ENCODE measurements at places on chromosomes 6 and 20. TPM values are rescaled to one million over a fixed set of nuclear protein-coding genes. Genes with fewer than 3 reads are reported as not detected.

- no peak for DNase-seq
Measured at GRCh38 chr6:3796719-3797041, 45.2 kb upstream of the PXDC1 start.

GRCh38 chr20:33211817-33212424 is 5.2 kb upstream of the BPIFA3 start:
- DNase-seq, result no peak

DNA sequence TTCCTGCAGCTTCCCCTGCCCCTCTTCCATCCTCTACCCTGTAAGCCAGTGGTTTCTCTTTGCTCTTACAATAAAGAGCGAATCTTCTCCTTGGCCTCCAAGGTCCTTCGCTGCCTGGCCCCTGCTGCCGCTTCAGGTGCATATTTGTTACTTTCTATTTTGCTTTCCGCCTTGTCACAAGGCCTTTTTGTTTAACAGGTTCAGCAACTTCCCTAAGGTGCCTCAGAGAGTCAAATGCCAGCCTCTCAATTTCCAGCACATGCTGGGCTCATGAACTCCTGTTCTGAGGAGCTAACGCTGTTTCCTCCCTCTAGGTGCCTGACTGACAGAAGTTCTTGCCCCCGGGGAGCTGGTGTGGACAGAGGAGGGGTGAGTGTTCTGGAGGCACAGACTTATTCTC is 42.4 kb upstream of the EPB41L1 start:
- no peak for DNase-seq

DNA sequence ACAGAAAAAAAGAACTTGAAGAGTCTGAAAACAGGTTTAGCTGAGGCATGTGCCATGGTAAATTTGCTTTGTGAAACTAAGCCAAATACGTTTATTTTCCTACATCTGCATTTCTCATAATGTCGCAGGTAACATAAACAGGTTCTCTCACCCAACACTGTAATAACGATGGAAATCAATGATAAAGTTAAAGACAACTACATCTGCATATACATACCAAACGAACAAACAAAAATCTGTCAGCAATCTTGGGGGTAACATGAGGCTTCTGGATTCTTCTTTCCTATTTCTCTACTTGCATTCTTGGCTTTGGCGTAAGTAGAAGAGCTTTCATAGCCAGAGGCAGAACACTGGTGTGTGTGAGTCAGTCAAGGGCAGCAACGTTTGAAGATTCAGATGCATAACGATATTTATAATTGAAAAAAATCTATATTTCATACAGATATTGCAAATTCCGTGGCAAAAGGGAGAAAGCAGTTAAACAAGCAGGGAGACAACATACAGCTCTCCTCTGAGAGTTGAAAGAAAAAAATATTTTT is 195.1 kb downstream of the EDN1 start:
- DNase-seq, result no peak

- no peak for DNase-seq
Measured at GRCh38 chr6:11486959-11487358, 50.6 kb upstream of the TMEM170B start.

DNA sequence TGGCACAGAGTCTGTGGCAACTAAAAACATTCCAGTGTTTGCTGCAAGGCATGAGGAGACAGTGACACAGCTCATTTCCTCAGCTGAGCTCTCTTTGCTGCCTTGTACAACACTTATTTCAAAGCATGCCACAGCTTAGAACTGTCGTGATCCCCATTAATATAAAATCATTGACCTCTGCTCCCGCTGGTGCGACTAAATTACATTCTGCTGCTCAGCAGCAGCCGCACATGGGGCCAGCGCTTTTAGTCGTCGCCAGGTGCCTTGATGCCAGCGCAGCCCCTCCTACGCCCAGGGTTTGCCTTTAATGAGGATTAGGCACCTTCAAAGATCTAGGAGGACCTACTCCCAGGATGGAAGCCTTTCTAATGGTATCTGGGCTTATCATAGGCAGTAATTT is 717.9 kb upstream of the POU3F2 start:
- DNase-seq, result no peak

GRCh38 chr20:53974785-53975555 is 95.4 kb downstream of the BCAS1 start:
- DNase-seq, result no peak

DNA sequence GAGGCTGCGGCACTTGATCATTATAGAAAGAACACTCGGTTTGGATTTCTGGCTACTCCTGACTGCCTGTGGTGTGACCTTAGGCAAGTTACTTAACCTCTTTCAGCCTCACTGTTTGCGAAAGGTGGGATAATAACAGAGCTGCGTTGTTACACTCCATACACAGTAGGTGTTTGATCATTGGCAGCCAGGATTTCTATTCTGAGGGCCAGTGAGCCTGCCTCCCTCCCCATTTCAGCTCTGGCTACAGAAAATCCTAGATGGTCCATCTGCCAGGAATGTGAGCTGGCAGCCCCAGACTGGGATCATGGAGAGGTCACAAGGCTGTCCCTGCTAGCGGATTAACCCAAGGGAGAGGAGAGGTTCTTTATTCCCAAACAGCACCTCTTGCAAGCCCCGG is 2.7 kb downstream of the KCNB1 start:
- no peak for DNase-seq

GRCh38 chr20:13412806-13413445 is 191.9 kb downstream of the ISM1 start:
- DNase-seq, result no peak

- no peak for DNase-seq
Measured at GRCh38 chr20:56945057-56945456, 316.0 kb downstream of the TFAP2C start.

GRCh38 chr6:55833284-55833683 is 42.1 kb downstream of the BMP5 start:
- no peak for DNase-seq

- no peak for DNase-seq
Measured at GRCh38 chr20:19835533-19836222, 77.6 kb downstream of the RIN2 start.

GRCh38 chr6:145506565-145506964 is 228.8 kb downstream of the EPM2A start:
- no peak for DNase-seq

- no peak for DNase-seq
Measured at GRCh38 chr6:393391-394221, 2.1 kb downstream of the IRF4 start.

GRCh38 chr6:24692003-24692402 is 25.1 kb downstream of the ACOT13 start:
- no peak for DNase-seq

DNA sequence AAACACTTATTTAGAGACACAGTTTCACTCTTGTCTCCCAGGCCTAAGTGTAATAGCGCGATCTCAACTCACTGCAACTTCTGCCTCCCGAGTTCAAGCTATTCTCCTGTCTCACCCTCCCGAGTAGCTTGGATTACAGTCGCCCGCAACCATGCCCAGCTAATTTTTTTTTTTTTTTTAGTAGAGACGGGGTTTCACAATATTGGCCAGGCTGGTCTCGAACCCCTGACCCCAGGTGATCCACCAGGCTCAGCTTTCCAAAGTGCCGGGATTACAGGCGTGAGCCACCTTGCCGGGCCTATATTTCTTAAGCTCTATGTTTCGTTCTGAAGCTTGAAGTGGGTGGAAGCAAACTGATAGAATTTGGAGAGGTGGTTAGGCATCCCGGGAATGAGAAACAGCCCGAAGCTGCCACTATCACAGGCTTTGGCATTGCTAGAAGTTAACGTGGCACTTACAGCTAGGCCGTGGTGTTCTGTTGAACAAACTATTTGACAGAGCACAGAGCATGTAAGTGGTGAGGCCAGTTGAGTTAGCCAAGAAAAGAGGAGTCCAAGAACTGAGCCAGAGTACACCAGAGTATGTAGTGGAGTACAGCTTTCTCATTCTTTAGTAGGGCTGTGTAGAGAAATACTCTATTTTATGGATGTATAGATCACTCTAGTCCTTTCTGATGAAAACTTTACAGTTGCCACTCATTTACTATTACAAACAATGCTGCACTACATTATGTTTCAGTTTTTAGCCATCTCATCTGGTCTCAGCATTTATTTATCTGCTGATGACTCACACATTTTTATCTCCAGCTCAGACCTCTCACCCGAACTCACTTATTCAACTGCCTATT is 62.0 kb upstream of the HFE start:
- DNase-seq, result no peak

DNA sequence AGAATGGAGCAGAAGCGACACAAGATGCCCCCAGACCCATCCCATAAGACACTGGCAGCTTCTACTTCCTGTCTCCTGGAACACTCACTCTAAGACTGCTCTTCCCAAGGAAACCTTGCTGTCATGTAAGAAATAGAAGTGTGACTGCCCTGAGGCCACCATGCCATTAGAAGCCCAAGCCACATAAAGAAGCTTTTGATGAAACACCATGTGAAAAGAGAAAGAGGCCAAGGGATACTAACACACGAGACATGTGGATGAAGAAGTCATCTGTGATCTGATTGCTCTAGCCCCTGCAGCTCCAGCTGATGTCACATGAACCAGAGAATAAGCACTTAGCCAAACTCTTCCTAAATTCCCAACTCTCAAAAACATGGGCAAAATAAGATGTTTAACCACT is 117.9 kb upstream of the PCSK2 start:
- DNase-seq, result no peak

DNA sequence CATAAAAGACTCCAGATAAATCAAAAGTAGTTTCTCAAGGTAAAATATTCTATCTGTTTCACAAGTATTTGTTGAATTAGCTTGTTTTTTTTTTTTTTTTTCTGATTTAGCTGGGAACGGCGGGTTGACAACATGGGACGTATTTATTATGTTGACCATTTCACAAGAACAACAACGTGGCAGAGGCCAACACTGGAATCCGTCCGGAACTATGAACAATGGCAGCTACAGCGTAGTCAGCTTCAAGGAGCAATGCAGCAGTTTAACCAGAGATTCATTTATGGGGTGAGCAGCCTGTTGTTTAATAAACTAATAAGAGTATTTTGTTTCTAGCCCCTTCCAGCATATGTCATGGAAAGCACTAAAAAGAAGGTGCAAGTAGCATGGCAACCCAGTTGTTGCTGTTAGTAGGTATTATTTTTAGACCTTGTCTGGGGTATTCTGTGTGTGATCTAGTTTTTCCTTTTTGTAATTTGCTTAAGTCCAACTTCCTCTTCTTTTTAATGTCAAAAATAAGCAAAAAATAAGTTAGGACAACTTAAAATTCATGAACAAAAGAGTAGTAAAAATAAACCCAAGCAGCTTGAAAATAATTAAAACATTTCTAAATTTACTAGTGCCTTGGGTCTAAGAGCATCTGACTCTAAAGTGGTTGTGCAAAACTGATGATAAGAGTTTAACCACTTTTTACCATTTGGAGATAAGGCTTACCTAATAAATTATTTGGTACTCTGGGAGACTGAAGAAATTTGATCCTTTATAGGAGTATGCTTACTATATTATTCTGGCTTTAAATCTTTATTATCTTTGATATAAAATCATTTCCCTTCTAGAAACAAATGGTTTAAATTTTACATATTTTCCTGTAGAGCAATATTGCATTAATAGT is 70.8 kb upstream of the DYNLRB1 start:
- no peak for DNase-seq

- no peak for DNase-seq
Measured at GRCh38 chr20:20869161-20869775, 156.8 kb upstream of the RALGAPA2 start.

DNA sequence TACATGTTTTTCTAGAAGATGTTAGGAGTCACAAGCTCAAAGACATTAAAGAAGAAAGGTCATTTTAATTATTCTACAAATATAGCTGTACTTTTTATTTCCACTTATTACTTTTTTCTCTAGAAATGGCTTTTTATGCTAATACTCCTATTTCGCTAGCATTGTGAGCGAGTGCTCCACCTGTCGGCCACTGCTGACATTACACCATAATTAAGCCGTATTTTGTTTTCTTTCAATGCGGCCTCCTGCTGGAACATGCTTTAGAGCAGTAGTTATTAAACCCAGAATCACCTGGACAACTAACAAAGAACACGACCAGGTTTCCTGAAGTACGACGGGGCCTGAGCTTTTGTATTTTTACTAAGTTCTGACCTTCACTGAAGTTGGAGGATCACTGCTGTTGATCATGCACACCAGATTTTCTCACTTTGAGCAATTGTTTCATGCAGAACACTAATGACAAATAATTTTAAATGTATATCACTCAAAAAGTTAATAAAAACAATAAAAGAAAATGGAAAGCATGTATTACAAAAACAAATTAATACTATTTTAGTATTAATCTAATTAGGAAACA is 74.1 kb upstream of the PAK5 start:
- no peak for DNase-seq

DNA sequence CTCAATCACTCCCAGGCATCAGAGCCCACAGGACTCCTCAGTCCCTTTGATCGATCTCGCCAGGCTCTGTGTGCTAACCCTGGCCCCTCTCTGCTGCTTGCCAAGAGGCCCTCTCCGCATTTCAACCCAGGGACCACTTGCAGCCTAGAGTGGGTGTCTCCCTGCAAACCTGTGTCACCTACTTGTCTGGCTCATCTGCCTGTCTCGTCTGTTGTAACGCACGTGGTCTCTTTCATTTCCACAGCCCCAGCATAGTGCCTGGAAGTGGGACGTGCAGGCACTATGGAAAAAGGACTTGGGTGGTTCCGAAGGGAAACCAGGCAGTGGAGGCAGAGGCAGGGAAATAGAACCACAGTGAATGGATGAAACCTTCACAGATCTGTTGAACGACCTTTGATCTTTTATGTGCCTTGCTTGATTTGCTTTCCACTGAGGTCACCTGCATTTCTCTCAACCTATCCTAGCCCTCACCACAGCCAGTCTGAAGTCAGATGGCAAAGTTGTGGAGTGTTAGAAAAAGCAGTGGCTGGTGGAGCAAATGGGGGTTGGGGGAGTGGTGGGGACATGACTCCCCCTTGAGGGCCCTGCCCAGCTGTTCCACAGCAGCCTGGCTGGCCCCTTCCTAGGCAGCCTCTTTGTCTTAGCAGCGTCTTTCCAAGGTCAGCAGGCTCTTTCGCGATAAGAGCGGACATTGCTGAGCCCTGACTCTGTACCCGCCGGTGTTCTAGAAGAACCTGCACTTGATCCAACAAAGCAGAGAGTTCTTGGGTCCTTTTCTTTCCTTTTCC is 55.8 kb upstream of the TAGAP start:
- no peak for DNase-seq

DNA sequence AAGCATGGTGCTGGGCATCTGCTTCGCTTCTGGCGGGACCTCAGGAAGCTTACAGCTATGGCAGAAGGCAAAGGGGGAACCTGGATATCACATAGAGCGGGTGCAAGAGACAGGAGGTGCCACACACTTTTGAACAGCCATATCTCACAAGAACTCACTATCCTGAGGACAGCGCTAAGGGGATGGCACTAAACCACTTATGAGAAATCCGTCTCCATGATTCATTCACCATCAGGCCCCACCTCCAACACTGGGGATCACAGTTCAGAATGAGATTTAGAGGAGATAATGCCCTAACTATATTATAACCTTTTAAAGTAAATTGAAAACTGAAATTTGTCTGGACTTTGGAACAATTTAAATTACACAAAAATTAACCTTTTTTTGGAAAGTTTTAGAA is 37.8 kb upstream of the SUMO4 start:
- DNase-seq, result no peak

Gene PAK5
- total RNA-seq, result not detected

Gene RAET1G
- not detected for total RNA-seq

Gene TXLNB
- 1.1 TPM for total RNA-seq

Gene EDN1
- total RNA-seq, result 7.2 TPM

Gene DBNDD2
- 141 TPM for total RNA-seq

Gene BPIFA2
- not detected for total RNA-seq

Gene DIDO1
- 44.1 TPM for total RNA-seq

Gene DEFB124
- 2.9 TPM for total RNA-seq

Gene DEFB132
- total RNA-seq, result not detected

Gene BEND6
- 18.5 TPM for total RNA-seq

Gene TTI1
- 10.4 TPM for total RNA-seq

Gene PARD6B
- total RNA-seq, result 1.0 TPM

Gene GNMT
- not detected for total RNA-seq

Gene OOEP
- total RNA-seq, result not detected

Gene C6orf132
- 2.3 TPM for total RNA-seq

Gene TRIM31
- total RNA-seq, result not detected

Gene FAM8A1
- total RNA-seq, result 35.7 TPM
